ENCODE measurements at places on chromosomes 7 and 10.
A peak's percentile ranks its signal among the peaks of the same experiment; 100 is the strongest.

- no peak for DNase-seq
These were observed 667.4 kb downstream of the MAGI2 start for GRCh38 chr7:78786055-78786454.

GRCh38 chr10:90925079-90926029 lies 4.5 kb upstream of the ANKRD1 start:
- no peak for DNase-seq

GRCh38 chr7:3282457-3282856 lies 18.6 kb upstream of the SDK1 start:
- DNase-seq, result no peak

- DNase-seq, result no peak
These were observed 14.4 kb downstream of the ALKBH4 start for GRCh38 chr7:102450242-102450641.

DNA sequence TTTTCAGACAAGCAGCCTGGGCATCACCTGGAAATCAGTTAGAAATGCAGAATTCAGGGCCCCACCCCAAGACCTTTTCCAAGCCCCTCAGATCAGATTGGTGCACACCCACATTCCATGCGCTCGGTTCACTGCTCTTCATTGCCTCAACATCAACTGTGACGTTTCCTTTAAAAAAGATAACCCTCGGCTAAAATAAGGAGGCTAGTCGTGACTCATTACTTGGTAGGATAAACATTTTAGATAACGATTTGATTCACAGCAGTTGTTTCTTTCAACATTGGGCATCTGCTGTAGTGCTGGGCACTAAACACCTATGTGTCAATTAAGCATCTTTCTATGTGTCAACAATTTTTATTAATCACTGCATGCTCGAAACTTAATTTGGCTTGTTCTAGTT lies 191.1 kb upstream of the LRGUK start:
- DNase-seq, result no peak

GRCh38 chr7:96624954-96625353 lies 84.7 kb downstream of the SEM1 start:
- no peak for DNase-seq

GRCh38 chr7:18461785-18462467 lies 33.6 kb upstream of the HDAC9 start:
- no peak for DNase-seq

- DNase-seq, result no peak
These were observed 77.1 kb upstream of the FGFR2 start for GRCh38 chr10:121675344-121675743.

DNA sequence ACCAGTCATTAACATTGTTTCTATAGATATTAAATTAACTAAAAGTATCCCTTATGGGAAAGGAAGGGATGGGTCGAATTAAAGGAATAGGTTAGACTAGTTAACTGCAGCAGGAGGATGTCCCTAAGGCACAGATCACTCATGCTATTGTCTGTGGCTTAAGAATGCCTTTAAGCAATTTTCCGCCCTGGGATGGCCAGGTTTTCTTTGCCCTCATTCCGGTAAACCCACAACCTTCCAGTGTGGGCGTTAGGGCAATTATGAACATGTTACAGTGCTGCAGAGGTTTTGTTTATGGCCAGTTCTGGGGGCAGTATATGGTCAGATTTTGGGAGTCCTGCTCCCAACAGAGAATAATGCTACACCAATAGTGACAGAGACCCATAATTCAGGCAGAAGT lies 139.3 kb upstream of the CDK13 start:
- DNase-seq, result no peak

- DNase-seq, result no peak
These were observed 32.5 kb downstream of the BNIP3 start for GRCh38 chr10:131949041-131949862.

- no peak for DNase-seq
These were observed 15.4 kb downstream of the INSIG1 start for GRCh38 chr7:155313096-155313495.

GRCh38 chr10:17085011-17085725 lies 44.4 kb downstream of the CUBN start:
- no peak for DNase-seq

- no peak for DNase-seq
These were observed 5.7 kb downstream of the FRAT2 start for GRCh38 chr10:97328646-97329453.

GRCh38 chr7:12898004-12898403 lies 210.6 kb downstream of the ARL4A start:
- DNase-seq, result no peak

DNA sequence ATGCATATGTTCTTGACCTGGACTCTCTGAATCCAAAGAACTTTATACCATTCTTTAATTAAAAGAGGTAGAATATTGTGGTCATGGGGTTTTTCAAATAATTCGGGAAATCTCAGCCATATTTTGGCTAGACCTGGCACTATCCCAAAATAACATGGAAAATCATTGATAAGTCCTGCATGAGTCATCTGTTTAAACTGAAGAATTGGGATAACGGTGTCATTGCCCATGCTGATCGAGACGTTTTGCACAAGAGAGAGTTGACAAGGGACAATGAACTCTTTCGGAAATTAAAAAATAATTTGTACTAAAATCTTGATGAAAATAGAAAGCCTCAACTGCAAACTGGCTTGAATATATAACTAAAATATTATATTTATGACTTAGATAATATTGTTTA lies 19.9 kb upstream of the ABCB4 start:
- no peak for DNase-seq

DNA sequence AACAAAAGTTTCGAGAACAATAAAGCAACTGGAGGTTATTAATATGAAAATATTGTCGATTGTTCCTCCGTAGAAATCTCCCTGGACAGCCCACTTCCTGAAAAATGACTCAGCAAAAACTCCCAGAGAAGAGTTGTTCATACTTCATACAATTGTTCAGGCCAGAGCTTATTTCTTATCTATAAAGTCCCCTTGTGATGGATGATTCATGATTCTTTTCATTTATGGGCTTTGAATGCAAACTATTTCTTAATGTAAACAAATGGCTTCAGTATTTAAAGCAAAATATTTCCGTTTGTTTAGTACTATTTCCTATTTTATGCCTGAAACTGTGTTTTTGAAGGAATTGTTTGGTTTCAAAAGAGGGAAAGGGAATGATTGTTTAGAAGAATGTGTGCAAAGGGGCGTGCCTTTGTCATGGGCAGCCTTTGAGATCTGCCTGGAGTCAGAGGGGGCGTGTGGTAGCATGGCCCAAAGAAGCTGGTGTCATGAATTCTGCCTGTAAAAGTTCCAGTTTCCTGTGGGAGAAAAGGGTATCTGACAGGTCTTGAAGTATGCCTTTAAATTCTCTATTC lies 26.2 kb upstream of the EXOC6 start:
- DNase-seq, result peak; percentile 13

DNA sequence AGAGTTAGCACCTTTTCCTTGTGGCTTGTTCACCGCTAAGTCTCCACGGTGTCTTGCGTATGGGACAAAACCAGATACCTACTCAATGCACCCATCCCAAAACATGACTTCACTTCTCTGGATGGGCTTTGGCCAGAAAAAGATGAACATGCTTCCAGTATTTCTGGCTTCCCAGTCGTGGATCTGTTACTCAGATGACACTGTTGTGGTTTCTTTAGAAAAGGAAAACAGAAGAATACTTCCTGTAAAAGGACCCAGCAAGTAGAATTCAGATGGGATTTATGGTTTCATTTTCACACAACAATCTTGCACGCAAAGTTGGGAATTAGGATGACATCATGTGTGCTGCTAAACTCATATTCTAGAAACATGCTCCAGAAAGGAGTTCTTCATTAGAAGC lies 216.7 kb downstream of the ADAM12 start:
- no peak for DNase-seq

DNA sequence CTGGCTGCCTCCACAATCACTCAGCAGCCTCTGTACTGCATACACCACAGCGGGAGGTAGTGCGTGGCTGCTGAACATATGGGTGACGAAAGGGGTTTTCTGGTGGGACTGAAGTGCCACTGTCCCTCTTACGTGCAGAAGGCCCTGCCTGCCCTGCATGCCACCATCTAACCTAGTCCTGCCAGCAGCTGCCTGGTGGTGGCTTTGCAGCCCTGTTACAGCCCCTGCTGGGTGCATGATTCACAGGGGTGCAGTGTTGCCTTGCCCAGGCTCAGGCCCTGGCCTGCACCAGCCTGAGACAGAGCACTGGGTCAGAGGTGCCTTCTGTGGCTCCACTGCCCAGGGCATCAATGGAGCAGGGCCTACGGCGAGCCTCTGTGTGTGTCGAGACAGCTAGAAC lies 50.1 kb downstream of the SYPL1 start:
- no peak for DNase-seq

GRCh38 chr7:38411404-38411803 lies 138.0 kb upstream of the TARP start:
- peak; percentile 41 for DNase-seq

- no peak for DNase-seq
These were observed 765.1 kb upstream of the POM121L12 start for GRCh38 chr7:52270301-52270700.

GRCh38 chr7:49805371-49806007 lies 32.1 kb downstream of the VWC2 start:
- no peak for DNase-seq

- no peak for DNase-seq
These were observed 93.1 kb downstream of the LRGUK start for GRCh38 chr7:134220236-134220635.

DNA sequence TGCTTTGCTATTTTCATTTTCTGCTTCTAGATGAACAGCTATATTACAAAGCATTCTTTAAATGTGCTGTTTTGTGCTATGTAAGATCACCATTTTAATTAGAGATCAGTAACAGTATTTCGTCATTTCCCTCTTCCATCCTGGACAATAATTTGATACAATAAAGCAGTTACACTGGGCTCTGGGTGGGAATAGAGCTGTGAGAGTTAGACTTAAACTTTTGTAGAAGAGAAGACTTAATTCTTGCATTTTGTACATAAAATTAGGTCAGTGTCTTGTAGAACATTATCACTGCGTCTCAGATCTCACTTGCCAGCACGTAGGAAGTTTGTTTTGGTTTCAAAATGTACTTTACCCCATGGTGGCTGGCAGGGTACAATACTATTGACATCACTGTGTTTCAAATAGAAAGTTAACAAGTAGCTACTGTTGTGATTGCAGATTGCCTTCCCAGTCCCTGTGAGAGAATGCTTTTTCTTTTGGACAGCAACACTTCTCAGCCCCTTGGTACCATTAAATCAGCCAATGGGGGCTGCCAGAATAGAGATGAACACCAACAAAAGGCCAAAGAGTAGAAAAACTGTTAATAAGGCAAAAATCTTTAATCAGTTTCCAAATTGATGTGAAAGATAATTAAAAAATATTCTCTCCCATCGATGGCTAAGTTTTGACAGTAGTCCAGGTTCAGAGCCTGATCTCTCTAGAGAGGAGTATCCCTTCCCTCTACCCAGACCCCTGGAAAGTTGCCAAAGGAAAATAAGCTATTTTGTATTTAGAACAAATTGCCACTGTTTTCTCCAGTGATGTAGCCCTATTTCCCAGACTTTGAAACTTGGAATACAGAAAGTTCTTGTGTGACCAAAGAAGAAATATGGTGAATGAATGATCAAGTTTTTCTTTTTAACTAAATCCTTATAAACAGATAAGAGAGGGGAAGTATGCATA lies 35.1 kb downstream of the SMNDC1 start:
- DNase-seq, result peak; percentile 96

DNA sequence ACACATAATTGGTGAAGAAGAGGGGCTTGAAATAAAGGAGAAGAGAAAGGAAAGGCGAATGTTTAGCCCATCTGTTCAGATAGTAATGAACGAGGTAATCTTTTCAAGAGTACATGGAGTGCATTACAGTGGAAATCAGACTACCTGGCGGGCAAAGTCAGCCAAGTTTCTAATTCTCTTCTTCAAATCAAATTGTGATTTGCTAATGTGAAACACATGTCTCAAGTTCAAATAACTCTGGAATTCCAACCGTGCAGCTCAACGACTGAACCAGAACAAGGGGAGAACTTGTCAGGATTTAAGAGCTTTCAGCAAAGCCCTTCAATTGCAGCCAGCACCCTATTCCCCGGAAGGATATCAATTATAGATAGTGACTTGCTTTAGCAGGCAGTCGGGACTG lies 216.9 kb downstream of the GLI3 start:
- no peak for DNase-seq

- DNase-seq, result peak; percentile 83
These were observed 68.6 kb downstream of the LHPP start for GRCh38 chr10:124530215-124530665.

DNA sequence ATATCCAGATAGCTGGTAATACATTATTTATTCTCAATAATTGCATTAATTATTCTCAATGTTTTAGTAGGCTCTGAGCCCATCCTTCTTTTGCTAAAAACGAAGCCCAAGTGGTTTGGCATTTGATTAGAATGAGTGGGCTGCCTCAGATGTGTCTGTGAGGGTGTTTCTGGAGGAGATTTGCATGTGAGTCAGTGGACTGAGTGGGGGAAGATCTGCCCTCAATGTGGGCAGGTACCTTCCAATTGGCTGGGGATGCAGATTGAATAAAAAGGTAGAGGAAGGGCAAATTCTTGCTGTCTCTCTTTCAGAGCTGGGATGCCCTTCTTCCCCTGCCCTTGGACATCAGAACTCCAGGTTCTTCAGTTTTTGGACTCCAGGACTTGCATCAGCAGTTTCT lies 290.6 kb upstream of the SMIM30 start:
- no peak for DNase-seq

DNA sequence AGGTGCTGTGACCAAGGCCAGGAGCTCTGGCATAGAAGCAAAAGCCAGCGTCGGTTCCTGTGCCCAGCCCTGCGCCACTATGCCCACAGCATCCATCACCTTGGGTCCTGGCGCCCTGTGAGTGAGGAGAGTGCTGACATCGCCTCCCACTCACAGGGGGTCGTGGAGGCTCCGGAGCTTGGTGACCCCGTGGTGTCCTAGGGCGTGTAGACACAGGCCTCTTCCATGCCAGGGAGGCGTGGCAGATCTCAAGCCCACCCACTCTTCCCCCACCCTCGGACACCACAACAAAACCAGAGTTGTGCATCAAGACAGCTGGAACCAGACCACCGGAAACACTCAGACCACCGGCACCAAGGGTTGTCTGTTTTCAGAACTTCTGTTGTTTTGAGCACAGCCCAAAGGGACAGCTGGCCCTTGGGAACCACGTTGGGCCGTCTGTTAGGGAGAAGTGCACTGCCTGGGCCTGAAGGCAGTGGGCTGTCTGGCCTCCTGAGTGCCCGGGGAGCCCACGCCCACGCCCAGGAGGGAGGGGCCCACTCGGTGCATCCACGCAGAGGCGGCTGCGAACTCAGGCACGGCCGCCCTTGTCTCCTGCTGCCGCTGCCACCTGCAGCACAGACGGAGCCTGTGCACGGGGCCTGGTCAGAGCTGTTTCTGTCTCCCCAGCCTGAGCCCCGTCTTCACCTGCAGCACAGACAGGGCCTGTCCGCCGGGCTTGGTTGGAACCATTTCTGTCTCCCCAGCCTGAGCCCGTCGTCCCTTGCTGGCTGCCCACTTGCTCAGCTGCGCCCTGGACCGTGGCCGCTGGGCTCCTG lies 106.3 kb downstream of the INPP5A start:
- no peak for DNase-seq

- DNase-seq, result no peak
These were observed 91.0 kb upstream of the TMEM72 start for GRCh38 chr10:44820094-44820493.

- no peak for DNase-seq
These were observed 30.8 kb downstream of the GRID1 start for GRCh38 chr10:86335831-86336230.
